ENCODE measurements at places on chromosomes 4 and X.

DNA sequence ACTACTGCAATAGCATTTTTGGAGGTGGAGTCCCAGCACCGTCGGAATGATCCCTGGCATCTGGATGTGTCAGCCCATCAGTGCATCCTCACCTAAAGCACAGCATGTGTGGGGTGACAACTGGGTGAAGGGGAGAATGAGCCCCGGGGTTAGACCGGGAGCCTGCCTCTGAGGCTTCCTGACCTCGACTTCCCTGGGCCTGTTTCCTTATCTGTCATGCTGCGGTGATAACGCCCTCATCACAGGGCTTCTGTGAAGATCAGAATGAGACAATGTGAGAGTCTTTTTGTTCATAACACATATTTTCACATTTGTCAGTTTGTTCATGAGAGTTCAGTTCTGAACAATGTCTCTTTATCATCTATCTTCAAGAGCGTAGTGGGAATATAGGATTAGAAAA, 31.1 kb upstream of the PDLIM3 start:
- no peak for DNase-seq

- DNase-seq = no peak
Observed at GRCh38 chr4:154044742-154045485, 256.0 kb upstream of the SFRP2 start.

DNA sequence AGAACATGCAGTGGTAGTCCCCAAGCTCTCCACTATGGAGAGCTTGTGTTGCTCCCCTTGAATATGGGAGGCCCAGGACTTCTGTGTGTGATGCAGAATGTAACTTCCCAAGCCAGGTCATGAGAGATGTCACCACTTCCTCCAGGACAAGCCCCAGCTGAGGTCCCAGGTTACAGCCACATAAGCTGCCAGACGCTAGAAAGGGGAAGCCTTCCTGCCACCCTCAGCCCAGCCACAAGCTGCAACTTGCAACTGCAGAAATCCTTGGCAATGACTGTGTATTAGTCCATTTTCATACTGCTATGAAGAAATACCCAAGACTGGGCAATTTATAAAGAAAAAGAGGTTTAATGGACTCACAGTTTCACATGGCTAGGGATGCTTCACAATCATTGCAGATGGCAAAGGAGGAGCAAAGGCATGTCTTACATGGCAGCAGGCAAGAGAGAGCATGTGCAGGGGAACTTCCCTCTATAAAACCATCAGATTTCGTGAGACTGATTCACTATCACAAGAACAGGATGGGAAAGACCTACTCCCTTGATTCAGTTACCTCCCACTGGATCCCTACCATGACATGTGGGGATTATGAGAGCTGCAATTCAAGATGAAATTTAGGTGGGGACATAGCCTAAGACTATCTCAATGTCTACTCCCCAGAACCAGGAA, 91.5 kb upstream of the DHX15 start:
- DNase-seq = no peak

DNA sequence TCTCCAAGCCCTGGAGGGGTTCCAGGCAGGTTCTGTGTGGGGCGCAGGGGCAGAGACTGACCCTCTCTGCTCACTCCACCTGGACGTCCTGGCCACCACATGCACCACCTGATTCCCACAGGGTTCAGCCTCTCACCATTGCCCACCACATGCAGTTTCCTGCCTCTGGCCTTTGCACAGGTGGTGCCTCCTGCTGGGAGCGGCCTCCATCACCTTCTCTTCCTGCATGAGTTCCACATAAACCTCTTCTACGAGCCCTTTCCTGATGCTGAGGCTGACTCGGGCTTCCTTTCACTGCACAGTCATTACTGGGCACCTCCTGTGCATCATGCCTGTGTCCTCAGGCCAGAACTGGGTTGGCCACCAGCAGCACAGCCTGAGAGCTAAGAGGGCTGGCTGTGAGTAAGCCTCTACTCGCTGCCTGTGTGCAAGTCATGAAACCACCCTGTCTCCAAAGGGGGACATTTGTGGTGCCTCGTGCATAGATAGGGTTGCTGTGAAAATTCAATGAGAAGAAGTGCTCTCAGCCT, 19.9 kb downstream of the MAN2B2 start:
- no peak for DNase-seq

- no peak for DNase-seq
Observed at GRCh38 chrX:24396931-24397279, 36.5 kb downstream of the SUPT20HL1 start.

DNA sequence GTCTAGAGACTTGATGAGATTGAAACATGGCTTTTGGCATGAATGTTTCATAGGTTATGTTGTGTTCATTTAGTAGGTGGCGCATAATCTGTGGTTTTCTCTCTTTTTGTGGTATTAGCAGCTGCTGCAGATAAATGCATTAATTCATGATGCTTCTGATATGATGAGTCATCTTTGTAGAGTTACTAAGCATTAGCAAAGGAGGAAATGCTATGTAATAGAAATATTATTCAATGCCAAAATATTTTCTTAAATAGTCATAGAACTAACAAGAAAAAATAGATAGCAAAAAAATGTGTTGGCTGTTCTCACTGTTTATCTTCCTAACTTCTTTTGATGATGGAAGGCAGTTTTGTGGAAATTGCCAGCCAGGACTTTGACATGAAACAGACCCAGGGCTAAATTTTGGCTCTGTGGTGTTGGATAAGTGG, 3.6 kb downstream of the ZXDB start:
- DNase-seq = no peak

- DNase-seq = no peak
Observed at GRCh38 chr4:7031558-7032449, 11.4 kb upstream of the TADA2B start.

DNA sequence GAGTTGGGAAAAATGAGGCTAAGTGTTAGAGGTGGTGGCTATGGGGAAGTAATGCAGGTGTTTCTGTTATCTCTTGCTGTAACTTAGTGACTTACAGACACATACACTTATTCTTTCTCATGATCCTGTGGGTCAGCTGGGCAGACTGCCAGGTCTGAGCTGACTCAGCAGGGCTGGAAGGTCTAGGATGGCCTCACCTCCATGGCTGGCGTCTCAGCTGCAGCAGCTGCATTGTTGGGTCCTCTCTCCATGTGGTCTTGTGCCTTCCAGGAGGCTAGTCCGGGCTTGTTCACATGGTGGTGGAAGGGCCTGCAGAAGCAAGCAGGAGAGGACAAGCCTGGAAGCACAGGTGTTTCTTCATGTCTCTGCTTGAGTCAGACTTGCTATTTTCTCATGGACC, 172.7 kb downstream of the NHS start:
- DNase-seq = no peak

DNA sequence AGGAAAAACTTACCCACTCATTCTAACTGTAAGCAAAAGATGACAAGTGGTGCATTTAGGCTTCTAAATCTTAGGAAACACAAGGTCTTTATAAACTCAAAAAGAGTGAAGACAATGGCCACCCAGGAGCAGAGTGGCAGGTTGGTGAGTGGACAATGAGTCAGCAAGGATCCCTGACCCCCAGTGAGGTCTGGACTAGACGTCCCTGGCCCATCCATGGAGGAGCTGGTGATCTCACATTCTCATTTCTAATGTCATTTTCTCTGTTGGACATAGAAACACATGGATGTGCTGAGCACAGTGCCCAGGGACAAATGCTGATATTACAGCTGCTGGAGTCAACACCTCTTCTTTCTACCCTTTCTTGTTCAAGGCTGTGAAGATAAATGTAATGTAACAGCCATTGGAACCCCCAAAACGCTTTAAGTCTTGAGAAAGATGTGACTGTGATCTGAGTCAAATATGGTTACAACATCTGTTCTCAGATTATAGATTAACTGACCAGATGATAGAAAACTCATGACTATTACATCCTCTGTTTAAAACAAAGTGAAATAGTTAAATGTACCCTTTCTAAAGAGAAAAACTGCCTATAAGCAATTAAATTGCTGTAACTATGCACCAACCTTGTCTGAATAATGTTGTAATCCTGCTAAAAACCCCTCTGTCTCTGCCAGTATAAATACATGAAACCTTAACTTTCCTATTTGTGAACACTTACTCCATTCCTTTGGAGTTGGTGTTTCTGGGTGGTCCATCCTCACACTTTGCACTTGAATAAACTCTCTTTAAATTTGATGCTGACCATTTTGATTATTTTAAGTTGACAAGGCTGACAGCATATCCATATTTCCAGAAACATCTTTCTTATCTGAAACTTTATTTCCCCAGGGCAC, 92.7 kb downstream of the USP46 start:
- DNase-seq = no peak

- no peak for DNase-seq
Observed at GRCh38 chrX:110082161-110082560, 79.2 kb downstream of the TMEM164 start.

- no peak for DNase-seq
Observed at GRCh38 chr4:52425751-52426326, 233.3 kb downstream of the USP46 start.

- DNase-seq = no peak
Observed at GRCh38 chr4:46329118-46329976, 60.6 kb downstream of the GABRA2 start.

GRCh38 chrX:9291629-9292028, 173.2 kb upstream of the TBL1X start:
- no peak for DNase-seq

- no peak for DNase-seq
Observed at GRCh38 chr4:3240936-3241522, 7.9 kb upstream of the MSANTD1 start.

DNA sequence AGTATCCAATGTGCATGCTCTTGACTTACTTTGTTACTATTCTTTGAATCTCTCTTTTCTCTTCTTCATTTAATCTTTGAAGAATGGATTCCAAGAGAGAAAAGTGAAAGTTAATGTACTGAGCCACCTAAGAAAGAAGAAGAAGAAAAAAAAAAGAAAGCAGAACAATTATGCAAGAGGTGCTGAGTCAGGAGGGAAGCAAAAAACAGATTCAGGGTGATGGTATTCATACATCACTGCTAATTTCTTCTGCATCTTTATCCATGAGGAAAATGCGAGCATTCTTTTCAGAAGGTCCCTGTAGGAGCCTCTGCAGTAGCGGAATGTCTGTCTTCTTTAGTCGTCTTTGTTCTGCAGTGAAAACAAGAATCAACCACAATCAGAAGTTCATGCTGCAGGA, 43.9 kb downstream of the RASSF6 start:
- DNase-seq = no peak

GRCh38 chr4:26299254-26299882, 21.4 kb upstream of the RBPJ start:
- DNase-seq = no peak

- no peak for DNase-seq
Observed at GRCh38 chr4:4542774-4543485, 1.1 kb upstream of the STX18 start.

- no peak for DNase-seq
Observed at GRCh38 chrX:94676285-94676684, 1002.3 kb downstream of the FAM133A start.

GRCh38 chr4:139889264-139889663, 223.6 kb downstream of the MGST2 start:
- no peak for DNase-seq

DNA sequence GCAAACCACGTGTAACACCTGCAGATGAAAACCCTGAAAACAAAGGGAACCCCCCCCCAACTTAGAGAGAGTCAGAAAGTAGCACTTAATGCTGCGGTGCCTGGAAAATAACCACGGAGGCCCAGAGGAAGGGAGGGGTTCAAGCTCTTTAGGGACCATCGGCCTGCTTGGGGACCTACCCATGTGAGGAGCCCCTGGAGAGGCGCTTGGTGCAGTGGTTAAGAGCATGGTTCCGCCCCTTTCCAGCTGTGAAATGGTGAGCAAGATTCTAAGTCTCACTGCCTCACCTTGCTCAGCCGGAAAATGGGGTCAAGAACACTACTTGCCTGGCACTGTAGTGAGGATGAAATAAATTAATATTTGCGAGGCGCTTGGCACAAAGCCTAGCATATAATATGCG, 13.8 kb downstream of the SLC25A5 start:
- no peak for DNase-seq

- DNase-seq = no peak
Observed at GRCh38 chrX:9396930-9397329, 67.9 kb upstream of the TBL1X start.

DNA sequence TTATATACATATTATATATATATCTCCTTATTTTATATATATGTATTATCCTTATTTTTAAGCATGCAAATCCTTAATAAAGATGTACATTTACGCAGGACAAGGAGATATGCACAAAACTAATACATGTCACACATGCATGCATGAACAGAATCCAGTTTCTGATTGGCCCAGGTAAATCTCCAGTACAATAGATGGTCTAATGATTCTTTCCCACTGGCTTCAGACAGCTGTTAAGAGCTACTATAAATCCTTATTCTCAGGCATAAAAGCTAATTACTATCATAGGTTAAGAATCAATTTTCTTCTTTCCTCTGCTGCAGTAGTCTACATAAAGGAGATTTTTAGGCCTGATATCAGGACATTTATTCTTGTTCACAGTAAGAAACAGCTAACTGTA, 689.8 kb downstream of the KCTD8 start:
- no peak for DNase-seq

- no peak for DNase-seq
Observed at GRCh38 chr4:40843696-40844095, 93.9 kb downstream of the NSUN7 start.

DNA sequence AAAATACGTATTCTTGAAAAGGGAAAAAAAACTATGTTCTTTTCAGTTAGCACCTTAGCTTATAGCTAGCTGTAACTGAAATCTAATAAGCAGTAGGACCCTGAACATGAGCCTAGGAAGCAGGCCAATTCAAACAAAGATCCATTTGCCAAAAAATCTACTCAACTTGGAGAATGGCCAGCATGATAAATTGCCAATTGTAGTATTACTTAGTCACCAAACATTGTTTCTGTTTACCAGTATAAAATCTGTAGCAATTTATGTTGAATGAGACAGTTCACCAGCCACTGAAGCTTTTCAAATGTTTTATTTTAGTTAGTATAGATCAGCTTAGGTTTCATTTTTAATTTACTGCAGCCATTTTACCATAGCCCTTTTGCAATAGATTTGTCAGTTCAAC, 323.6 kb upstream of the DIPK2B start:
- no peak for DNase-seq

DNA sequence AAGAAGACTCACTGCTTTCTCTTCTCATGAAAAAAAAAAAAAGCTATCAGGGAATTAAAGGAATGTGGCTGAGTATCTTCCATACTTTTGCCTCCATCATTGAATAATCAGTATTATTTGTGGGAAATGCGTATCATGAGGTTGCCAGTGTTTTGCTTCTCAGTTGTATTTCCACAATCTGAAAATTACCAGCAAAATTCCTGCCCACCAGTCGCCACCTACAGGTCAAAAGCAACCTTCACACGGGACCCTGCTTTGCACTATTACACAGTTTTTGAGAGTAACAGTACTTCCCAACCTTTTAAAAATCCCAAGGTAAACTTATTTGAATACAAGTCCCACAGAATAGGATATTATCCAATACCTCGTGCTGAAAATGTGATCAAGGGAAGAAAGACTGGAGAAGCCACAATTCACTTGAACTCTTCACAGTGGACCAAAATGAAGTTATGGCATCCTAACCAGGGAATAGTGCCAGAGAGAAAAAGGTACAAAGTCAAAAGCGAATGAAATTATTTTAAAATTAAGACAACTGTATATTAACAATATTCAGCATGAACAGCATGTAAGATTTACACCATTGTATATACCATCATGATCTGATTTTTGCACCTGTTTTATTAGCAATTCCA, 30.4 kb downstream of the PGRMC1 start:
- DNase-seq = no peak

GRCh38 chr4:42280327-42281095, 116.8 kb upstream of the SHISA3 start:
- DNase-seq = no peak

- DNase-seq = no peak
Observed at GRCh38 chr4:14272206-14272605, 644.7 kb upstream of the BOD1L1 start.
